Purkinje cell (primary cell): ENCODE measurements at places on chromosomes 4 and X. TPM values are rescaled to one million over a fixed set of nuclear protein-coding genes. Genes with fewer than 3 reads are reported as not detected.

Gene CXXC4
- polyA plus RNA-seq, result 5.4 and 13.9 TPM in 2 replicates

Gene GYPB
- 2.5 and 3.5 TPM in 2 replicates for polyA plus RNA-seq

Gene HELT
- polyA plus RNA-seq, result not detected in 2 replicates

Gene FGFBP1
- polyA plus RNA-seq, result not detected in 2 replicates

Gene PRDM8
- polyA plus RNA-seq, result 0.43 and 2.6 TPM in 2 replicates

Gene EGFL6
- polyA plus RNA-seq, result not detected in 2 replicates

Gene POLN
- 2.8 and 9.1 TPM in 2 replicates for polyA plus RNA-seq

Gene INTU
- 10.2 and 10.6 TPM in 2 replicates for polyA plus RNA-seq

Gene USP17L13
- polyA plus RNA-seq, result not detected in 2 replicates

Gene SLC26A1
- 1.3 TPM in 1 of 2 replicates, not detected in the other for polyA plus RNA-seq

Gene LIMCH1
- polyA plus RNA-seq, result 86.4 and 111 TPM in 2 replicates

Gene ZNF185
- 1.1 TPM in 1 of 2 replicates, not detected in the other for polyA plus RNA-seq

Gene CXorf38
- 0.86 and 0.90 TPM in 2 replicates for polyA plus RNA-seq

Gene DDIT4L
- 1.8 and 2.9 TPM in 2 replicates for polyA plus RNA-seq

Gene PGM2
- 3.5 and 5.2 TPM in 2 replicates for polyA plus RNA-seq

Gene F8A3
- polyA plus RNA-seq, result 8.4 and 12.4 TPM in 2 replicates

Gene CWH43
- 2.9 TPM in 1 of 2 replicates, not detected in the other for polyA plus RNA-seq

Gene SLC34A2
- polyA plus RNA-seq, result not detected in 2 replicates

Gene MAGEA9
- not detected in 2 replicates for polyA plus RNA-seq

Gene MAGEA3
- polyA plus RNA-seq, result not detected in 2 replicates

Gene SMIM43
- 8.8 TPM in 1 of 2 replicates, not detected in the other for polyA plus RNA-seq

Gene MYOZ2
- not detected in 2 replicates for polyA plus RNA-seq

Gene C4orf50
- polyA plus RNA-seq, result 0.83 and 1.7 TPM in 2 replicates

Gene MTNR1A
- not detected in 2 replicates for polyA plus RNA-seq

Gene MOSPD2
- polyA plus RNA-seq, result 14.2 and 19.7 TPM in 2 replicates

Gene HTR2C
- polyA plus RNA-seq, result 0.36 TPM in 1 of 2 replicates, not detected in the other

Gene HMGB2
- polyA plus RNA-seq, result 54.6 and 57.0 TPM in 2 replicates

Gene CSN1S1
- polyA plus RNA-seq, result not detected in 2 replicates

Gene VSIG1
- 0.32 TPM in 1 of 2 replicates, not detected in the other for polyA plus RNA-seq

Gene PABPC4L
- 0.17 TPM in 1 of 2 replicates, not detected in the other for polyA plus RNA-seq

Gene TMEM156
- polyA plus RNA-seq, result 1.5 TPM in 1 of 2 replicates, not detected in the other

Gene FAM149A
- polyA plus RNA-seq, result 3.6 and 11.1 TPM in 2 replicates

Gene TECRL
- not detected in 2 replicates for polyA plus RNA-seq

Gene STAG2
- 22.4 and 32.3 TPM in 2 replicates for polyA plus RNA-seq

Gene SLIT2
- polyA plus RNA-seq, result 7.4 and 10.6 TPM in 2 replicates

Gene POU4F2
- not detected in 2 replicates for polyA plus RNA-seq

Gene SUPT20HL2
- not detected in 2 replicates for polyA plus RNA-seq

Gene H2BW2
- not detected in 2 replicates for polyA plus RNA-seq

Gene GCNA
- 3.3 and 4.2 TPM in 2 replicates for polyA plus RNA-seq

Gene OTUD5
- polyA plus RNA-seq, result 4.4 and 6.2 TPM in 2 replicates

Gene EPGN
- not detected in 2 replicates for polyA plus RNA-seq

Gene CNOT6L
- polyA plus RNA-seq, result 6.2 and 6.4 TPM in 2 replicates

Gene CACNA1F
- polyA plus RNA-seq, result not detected in 2 replicates

Gene RAP1GDS1
- polyA plus RNA-seq, result 164 and 177 TPM in 2 replicates

Gene USP38
- polyA plus RNA-seq, result 7.2 and 7.6 TPM in 2 replicates

Gene GLOD5
- 3.0 TPM in 1 of 2 replicates, not detected in the other for polyA plus RNA-seq

Gene IDUA
- polyA plus RNA-seq, result 0.25 and 0.30 TPM in 2 replicates

Gene RBMXL3
- polyA plus RNA-seq, result not detected in 2 replicates

Gene PAGE4
- not detected in 2 replicates for polyA plus RNA-seq
